ENCODE measurements at places on chromosomes 4 and X.

DNA sequence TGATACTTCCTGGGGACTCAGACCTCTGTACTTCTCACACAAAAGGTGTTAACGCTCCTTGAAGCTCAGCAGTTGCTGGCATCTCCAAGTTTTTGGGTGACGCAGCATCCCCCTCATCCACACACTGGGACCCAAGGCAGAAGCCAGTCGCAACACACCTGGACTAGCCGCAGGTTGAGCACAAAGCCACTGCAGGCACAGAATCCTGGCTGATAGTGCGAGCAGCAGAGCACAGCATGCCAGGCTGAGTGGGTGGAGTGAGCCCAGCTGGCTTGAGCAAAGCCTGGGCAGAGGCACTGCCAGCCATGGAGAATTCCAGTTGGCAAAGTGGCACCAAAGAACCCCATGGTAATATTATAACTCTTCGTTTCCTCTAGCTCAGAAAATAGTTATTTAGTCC is 873.2 kb upstream of the NDST4 start:
- no peak for DNase-seq

- no peak for DNase-seq
These were observed 6.1 kb upstream of the SMS start for GRCh38 chrX:21934414-21934813.

DNA sequence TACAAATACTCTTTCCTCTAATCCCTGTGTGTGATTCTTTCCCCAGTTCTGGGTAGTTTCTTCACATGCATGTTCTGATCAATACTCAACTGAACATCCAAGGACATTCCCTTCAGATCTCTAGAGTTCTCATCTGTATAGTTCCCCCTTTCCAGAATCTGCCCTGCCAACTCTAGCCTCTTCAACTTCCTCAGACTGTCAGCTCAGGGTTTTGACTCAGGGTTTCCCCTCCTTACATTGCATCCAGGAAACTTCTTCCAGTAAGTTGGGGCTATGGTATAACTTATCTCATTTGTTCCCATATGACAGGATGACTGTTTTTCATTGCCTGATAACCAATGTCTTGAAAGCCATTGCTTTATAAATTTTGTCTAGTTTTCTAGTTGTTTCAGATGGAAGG is 14.2 kb upstream of the ANKRD17 start:
- DNase-seq: no peak

GRCh38 chrX:138651494-138651893 is 60.0 kb downstream of the FGF13 start:
- no peak for DNase-seq

DNA sequence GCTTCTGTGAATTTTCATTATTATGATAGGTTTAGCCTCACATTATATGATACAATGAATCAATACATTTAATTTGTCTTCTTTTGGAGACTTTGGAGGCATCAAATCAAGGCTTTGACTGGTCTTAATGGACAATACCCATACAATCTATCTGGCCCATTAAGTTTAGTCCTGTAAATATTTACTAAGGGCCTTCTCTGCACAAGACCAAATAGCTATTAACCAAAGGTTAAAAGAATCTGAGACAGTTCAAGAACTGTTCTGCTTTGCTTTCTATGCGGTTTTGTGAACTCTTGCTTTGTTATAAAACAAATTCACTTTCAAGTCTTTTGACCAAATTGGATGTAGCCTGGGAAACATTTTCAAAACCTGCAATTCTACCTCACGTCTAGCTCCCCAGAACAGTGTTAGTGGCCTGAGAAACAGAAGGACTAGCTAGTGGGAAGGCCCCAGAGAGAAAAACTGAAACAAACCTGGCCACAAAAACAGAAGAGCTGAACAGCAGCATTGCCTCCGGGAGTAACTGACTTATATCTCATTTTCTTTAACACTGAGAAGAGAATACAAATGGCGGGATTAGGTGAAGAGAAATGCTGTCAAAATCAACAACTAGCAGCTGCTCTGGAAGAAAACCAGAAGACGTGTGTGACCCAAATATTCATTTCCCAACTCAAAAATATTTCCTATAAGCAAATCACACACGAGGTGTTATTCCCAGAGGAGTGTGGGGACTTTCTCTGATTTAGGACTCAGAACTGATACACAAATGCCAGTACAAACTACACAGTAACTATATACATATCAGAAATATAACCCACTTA is 548 bp downstream of the TLR1 start:
- no peak for DNase-seq

GRCh38 chr4:39996811-39997210 is 19.1 kb upstream of the PDS5A start:
- no peak for DNase-seq

DNA sequence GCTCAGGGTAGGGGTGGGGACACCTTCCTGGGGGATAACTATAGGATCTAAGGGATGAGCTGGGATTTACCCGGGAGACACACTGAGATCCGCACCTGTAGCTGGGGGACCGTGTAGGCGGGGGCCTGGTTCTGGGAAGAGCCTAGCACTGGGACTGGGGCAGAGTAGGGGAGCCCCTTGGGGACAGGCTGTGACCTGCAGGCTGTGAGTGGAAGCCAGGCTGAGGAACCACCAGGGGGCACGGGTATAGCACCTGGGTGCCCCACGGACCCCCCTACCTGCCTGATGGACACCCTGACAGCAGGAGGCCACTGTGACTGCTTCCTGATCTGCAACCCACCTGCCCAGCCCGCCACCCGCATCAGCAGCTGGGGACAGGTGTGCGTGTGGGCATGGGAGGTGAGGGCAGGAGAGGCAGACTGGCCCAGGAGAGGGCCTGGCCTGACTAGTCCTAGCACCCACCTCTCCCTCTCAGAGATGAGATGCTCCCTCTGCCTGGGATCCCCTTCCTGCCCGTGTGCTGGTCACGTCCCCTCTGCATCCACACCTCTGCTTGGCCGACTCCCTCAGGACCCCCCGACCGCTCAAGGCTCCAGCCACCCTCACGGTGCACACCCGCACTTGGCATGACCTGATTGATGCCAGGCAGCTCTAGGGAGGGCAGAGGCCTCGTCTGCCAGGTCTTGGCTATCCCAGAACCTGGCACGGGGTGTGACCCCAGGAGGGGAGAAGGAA is 94.2 kb upstream of the NKX1-1 start:
- DNase-seq: no peak

GRCh38 chr4:128768373-128768996 is 41.0 kb upstream of the JADE1 start:
- no peak for DNase-seq

DNA sequence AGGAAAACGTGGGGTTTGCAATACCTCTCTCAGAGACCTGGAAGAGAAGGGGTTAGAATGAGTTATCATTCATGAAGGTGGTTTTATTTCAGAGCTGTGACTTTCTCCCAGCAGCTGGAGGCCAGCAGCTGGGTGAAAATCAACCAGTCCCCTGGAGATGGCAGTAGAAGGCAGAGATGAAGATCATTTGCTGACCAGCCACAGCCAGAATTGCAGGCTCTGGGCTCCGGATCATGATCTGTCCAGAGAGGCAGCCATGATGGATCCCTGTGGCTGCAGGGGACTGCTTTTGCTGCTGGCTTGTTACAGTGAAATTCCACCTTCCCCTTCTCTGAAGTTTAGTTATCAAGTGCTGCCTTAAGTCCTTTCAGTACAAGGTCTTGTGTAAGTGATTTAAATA is 46.9 kb upstream of the TAB3 start:
- no peak for DNase-seq

DNA sequence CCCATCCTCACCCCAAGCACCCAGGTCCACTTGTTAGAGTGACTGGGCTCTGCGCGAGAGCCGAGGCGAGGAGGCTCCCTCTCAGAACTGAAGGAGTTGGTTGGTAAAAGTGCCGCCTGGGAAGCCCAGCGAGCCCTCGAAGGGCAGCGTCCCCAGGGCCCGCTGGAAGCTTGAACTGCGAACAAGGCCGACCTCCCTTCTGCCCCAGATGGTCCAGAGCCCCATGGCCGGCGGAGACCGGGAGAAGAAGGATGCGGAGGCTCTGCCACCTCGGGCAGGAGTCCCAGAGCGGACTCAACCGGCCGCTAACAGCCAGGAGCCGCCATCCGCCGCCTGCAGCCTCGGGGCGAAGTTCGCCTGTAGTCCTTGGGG is 116.3 kb upstream of the TEX13C start:
- DNase-seq: no peak

DNA sequence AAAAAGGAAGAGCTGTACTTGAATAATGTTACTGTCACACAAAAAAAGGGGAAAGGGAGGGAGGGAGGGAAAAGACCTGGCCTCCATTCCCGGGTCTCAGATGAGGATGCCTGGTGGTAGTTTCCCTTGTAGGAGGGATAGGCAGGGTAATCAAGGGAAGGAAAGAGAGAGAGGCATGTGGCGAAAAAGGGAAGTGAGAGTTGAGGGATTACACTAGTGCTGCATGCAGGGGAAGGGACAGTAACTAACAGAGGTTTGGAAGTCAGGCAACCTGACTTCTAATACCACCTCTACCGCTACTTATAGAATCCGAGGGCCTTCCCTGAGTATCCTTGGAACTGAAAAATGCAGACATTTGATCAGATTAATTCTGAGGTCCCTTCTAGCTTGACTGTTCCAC is 821.7 kb upstream of the FTHL17 start:
- no peak for DNase-seq

DNA sequence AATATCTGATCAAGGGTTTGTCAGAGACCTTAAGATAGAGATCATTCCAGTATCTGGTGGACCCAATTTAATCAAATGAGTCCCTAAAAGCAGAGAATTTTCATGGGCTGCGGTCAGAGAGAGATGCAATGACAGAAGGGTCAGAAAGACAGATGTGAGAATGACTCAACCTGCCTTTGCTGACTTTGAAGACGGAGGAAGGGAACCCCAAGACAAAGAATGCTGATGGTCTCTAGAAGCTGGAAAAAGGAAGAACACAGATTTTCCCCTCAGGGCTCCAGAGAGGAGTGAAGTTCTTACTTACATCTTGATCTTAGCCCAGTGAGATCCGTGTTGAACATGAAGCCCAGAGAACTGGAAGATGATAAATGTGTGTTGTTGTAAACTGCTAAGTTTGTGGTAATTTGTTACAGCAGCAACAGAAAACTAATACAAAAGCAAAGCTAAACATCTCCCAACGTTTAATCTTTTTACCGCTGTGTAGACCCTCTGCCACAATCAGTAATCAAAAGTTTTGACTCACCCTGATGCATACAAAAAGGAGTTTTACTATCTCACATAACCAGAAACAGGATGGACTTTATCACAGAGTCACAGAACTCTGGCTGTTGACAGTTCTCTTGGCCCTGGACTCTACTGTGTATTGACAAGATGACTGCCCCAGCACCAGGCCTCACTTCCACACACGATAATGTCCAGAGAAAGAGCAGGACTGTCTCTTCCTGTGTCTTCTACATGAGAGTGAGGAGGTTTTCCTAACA is 70.2 kb upstream of the MAGEB2 start:
- DNase-seq: no peak

GRCh38 chrX:133448512-133449076 is 33.3 kb upstream of the GPC4 start:
- no peak for DNase-seq

DNA sequence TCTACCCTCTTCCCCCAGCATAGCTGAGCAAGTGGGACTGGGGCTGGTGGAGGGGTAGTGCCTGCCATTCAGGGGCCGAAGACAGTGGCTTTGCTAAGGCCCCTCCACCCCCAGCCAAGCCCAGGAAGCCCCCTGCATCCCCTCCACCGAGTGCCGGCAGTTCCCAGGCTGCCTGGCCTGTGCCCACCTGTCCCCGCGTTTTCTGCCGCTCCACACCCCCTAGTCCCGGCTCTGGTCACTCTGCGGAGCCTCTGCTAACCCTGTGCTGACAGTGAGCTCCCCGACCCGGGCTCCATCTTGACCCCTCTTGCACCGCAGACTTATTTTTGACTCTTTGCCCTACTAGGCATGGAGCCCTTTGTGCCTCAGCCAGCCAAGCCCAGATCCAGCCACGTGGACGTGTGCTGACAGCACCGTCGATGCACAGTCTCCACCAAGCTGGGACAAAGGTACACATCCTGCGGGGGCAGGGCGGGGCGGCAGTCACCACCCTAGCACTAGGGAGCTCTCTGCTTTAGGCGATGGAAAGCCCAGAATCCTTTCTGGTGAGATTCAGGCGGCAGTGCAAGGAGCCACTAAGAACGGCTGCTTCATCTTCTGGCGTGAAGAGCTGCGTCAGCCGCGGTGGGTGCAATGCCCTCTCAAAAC is 96.6 kb downstream of the PHKA2 start:
- DNase-seq: no peak

DNA sequence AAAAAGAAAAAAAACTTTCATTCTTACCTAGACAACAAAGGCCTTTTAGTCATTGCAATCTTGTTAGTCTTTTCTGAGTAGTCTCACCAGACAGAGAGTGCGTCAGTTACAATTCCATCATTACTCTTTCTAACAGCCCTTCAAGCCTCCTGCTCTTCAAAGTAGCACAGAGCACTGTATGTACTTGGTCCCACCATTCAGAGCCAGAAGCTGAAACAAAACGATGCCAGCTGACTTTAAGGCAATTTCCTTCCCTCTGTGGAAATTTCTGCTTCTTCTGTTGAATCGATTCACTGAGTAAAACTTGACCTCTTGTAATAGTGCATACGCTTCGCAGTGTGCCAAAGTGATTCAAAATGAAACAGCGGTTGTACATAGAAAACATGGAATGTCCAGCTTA is 57.7 kb upstream of the TENM3 start:
- no peak for DNase-seq

All from activated CD8-positive, alpha-beta memory T cell treated with anti-CD3 and anti-CD28 coated beads for 1 hour (primary cell).